Upper lobe of right lung (tissue), 1 donor: ENCODE measurements at places on chromosomes 1 and 21.

DNA sequence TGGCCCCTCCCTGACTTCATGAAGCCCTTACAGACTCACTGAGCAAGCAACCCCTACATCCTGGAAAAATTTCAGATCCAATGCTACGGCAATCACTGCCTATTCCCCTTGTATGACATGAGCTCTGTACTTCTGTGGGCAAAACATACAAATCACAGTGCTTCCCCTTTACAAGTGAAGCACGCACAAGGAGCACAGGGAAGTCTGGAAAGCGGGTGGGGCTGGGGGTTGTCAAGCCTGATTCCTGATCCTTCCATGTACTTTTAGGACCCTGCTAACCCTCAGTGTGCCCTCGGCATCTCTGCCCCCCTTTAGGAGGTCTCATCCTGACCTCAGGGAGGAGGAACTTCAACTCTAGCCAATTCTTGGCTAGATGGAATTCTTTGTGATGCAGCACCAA is 405.7 kb upstream of the POU3F1 start:
- DNase-seq, result no peak

DNA sequence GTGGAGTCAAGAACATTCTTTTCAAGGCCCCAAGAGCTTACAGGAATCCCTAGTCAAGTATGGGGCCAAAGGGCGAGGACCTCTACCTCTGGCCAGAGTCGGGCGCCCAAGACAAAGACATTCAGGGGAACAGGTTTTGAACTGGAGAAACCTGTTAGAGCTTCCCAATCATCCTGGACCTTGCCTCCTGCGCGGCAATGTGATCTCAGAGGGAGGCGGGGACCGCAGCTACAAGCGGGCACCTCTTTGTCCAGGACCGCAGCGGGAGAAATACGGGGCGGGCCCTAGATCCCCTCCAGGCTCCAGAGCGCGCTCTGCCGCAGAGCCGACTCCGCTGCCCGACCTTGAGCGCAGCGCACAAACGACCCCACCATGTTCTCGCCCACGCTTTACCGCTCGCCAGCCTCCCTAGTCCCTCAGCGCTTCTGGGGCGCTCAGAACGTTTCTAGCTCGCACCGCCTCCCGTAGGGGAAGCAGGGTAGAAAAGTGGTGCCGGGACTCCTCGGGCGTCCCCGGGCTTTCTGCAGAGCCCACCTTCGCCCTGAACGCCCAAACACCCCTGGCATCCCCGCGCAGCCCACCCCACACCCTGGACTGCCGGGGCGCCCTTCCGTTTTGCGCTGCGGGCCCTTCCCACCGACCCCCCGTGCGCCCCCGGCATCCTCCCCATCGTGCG is 28.1 kb downstream of the RABIF start:
- peak; percentile 83 for DNase-seq

DNA sequence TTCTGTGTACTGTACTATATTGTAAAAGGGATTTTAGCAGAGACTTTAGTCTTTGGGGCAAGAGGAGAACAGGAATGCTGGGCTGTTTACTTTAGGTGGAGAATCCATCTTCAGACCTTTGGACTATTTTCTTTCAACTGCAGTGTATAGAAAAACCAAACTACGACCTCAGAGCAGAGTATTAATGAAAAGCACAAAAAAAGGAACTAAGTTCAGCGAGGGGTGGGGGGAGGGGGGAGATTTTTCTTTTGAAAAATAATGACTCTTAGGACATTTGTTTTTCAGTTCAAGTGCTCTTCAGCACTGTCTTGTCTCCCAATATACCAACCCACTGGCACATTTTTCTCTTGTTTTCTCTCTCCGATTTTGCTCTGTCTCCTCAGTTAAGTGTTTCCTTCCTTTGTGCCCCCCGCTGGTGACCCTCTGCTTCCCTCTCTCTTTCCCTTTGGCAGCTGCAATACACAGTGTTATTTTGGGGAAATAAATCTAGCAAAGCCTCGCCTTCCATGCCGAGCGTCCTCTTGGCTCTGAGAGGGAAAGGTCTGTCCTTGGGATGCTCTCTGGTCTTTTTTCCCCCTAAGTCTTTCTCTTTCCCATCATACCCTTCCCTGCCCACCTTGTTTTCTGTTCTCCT is 44.8 kb downstream of the ACP6 start:
- no peak for DNase-seq

DNA sequence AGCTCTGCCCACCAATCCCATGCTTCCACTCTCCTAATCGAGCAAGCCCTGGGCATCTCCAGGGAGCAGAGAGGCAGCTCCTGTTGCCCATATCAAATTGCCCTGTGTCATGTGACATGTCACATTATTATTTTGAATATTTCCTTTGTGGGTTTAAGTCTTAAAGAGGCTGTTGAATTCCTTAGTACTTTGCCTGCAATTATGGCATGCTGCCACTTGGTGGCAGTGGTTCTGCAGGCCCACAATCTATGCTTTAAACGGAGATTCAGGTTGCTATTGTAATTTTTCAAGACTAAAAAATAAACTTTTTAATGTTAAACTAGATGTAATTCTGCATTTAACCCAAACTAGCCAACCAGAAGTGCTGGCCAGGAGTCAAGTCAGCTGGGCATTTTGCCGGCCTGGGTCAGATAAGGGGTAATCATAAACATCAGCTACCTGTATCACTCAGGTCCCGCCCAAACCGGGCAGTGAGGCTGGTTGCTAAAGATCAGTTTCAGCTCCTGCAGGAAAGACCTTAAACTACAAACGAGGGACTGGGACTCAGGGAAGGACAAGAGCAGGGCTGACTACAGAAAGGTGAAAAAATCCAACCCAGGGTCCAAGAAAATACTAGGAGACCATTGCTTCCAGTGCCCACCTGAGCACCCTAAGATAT is 37.3 kb upstream of the ARHGEF16 start:
- DNase-seq, result no peak

GRCh38 chr1:69913977-69914376 is 291.4 kb downstream of the LRRC40 start:
- no peak for DNase-seq
